Stimulated activated CD8-positive, alpha-beta memory T cell treated with anti-CD3 and anti-CD28 coated beads, Interleukin-2, amount 100 ng/mL, for 1 hour (primary cell): ENCODE measurements at places on chromosomes 11 and 22.
A peak's percentile ranks its signal among the peaks of the same experiment; 100 is the strongest.

GRCh38 chr22:49324527-49325491, 502.9 kb downstream of the BRD1 start:
- no peak for DNase-seq

GRCh38 chr11:113014262-113015097, 53.3 kb downstream of the NCAM1 start:
- no peak for DNase-seq

DNA sequence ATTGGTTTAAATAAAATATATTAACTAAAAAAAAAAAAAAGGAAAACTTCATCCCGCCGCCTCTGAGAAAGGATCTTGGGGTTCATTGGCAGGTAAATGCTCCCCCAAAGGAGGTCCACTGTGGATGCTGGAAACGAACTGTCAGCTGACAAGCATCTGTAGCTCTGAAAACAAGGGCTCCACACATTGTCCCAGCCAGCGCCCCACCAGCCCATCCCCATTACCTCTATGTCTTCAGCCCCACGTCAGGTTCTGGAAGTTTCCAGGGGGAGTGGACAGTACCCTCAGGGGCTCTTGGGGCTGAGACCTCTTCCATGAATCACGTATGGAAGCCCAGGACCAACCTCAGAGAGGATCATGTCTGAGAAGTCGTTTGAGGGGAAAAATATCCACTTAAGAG, 66.4 kb upstream of the WNT7B start:
- no peak for DNase-seq

GRCh38 chr11:67583247-67584204, at the start of gene GSTP1:
Gene GSTP1, plus strand, starts transcription at chr11:67583812. Its CDS starts 32 bp downstream, at chr11:67583844.
- DNase-seq, result peak; percentile 67

- no peak for DNase-seq
These were observed 624 bp downstream of the TMEM41B start for GRCh38 chr11:9313648-9314290.

- DNase-seq, result no peak
These were observed 35.6 kb upstream of the TH start for GRCh38 chr11:2207212-2207611.

DNA sequence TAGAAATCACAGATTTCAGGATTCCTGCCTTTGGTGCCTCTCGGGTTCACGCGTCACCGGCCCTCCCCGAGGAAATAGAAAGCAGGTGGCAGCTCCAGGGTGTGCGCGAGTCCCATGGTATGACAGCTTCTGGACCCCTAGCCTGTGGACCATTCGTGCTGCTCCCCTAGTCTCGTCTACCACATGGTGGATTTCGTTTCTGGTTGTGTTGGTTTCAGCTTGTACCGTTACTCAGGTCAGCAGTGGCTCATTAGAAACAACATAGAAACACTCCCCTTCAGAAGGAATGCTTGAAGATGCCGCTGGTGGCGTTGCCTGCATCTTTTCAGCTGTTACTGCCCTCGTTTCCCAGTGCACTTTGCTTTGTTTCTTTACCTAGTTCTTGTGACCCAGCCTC, 700 bp downstream of the TTC17 start:
- no peak for DNase-seq

- no peak for DNase-seq
These were observed 8.2 kb upstream of the TBC1D22A start for GRCh38 chr22:46754110-46754799.

DNA sequence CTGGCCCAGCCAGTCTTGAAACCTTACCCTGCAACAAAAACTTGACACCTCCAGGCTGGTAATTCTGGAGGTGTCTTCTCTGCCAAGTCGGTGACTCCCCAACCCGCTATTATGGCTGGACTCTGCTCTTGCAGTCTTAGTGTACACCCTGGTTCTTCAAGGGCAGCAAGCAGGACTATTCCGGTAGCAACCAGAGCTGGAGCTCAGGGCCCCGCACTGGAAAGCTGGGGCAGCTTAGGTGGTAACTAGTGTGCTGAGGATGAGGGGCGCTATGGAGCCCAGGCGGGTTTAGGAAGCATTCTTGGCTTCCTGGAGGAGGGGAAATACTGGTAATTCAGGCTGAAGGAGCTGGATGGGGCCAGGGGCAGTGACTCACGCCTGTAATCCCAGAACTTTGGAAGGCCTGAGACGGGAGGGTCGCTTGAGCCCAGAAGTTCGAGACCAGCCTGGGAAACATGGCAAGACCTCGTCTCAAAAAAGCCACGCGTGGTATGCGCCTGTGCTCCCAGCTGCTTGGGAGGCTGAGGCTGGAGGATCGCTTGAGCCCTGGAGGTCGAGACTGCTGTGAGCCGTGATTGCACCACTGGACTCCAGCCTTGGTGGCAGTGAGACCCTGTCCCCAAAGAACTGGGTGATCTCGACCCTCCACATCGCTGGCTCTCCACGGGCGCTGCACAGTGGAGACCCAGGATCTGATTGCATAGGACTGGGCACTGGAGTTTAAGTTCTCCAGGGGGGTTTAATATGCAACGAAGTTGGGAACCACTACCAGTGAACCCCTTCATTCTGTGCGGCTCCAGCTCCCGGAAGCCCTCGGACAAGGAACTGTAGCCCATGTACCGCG, 10.6 kb upstream of the AIFM3 start:
- DNase-seq, result no peak

GRCh38 chr11:119134389-119134978, 13.1 kb downstream of the HINFP start:
- DNase-seq, result no peak
